Activated T-cell treated with anti-CD3 and anti-CD28 coated beads for 1 hour (primary cell): ENCODE measurements at places on chromosomes 2 and 18.

DNA sequence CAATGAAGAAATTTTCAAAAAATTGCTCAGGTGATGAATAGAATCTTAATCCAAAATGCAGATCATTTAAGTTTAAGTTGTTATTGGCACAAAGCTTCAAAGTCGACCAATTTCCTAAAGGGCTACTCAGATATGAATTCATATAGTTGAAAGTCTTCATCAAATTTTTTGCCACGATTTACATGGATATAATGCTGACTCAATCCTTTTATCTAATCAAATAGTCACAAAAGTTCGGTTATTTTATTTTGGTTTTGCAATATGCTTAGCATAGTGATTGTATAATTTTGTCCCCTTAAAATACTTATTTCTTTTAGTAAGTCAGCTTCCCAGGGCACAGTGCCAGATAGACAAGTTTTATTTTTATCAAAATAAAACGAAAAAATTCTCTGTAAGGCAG, 227.3 kb downstream of the CD226 start:
- DNase-seq = no peak

DNA sequence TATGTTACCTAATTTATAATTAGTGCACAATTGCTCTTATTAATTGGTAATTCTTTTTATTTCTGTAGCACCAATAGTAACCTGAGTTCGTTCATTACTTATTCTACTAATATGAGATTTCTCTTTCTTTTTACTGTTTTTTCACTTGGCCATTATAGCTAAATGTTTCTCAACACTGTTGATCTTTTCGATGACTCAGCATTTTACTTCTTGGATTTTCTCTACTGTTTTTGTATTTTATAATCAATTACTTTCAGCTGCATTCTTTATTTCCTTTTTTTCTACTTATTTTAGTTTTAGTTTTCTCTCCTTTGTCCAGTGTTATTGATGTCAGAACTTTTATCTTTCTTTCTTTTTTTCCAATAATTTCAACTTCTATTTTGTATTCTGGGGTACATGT, 589.4 kb upstream of the SOX11 start:
- DNase-seq = no peak

DNA sequence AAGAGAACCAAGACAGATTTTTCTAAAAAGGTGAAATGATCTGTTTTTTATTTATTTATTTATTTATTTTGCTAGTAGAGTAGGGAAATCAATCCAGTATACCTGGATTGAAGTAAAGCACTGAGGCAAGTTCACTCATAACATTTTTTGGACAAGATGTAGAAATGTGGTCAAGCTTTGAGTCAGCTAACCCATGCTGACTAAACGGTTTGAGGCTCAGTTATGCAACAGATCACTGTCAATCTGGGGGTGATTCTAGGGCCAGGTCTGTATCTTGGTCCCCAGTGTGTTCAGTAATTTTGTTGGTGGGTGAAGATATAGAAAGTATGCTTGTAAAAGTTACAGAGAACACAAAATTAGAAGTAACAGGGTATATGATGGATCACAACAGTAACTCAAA, 60.2 kb downstream of the RMDN2 start:
- no peak for DNase-seq

DNA sequence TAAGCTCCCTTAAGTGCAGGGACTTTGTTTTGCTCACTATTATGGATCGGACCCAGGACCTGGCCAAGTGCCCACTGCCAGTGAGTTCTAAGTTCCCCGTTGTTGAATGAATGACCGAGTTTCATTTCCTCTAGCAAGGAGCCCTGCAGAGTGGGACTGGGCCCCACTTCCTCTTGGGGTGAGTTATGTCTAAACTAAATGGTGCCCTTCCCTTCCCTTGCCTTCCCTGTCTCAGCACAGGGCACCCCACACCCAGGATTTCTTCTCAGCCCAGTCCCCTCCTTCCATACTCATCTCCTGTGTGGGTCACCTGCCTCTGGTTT, 195.3 kb upstream of the HS6ST1 start:
- DNase-seq = no peak

DNA sequence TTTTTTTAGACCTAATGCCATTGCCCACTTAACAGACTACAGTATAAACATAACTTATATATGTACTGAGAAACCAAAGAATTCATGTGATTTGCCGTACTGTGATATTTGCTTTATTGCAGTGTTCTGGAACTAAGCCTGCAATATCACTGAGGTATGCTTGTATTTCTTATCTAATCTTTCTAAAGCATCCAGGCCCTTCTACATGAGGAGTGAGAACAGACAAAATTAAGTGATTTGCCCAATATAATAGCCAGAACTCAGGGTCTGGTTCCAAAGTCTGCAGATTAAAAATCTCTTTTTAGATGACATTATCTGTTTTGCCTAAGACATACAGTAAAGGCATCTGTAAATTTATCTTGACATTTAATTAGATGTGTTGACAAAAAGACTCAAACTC, 41.9 kb downstream of the BMPR2 start:
- DNase-seq = no peak

DNA sequence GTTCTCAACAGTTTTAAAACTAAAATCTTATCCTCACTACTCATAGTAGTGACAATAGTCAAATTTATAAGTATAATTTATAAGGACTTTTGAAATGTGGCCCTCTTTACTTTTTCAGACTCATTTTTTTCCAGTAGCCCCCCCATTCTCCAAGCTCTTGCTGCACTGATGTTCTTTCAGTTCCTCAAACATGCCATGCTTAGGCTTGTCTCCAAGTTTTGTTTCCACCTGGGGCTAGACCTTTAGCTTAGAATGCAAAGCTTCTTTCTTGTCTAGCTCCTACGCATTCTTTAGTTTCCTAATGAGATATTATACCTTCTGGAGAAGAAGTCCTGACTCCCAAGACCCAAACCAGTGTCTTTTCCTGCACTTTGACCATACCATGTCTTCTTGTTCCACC, 222.6 kb downstream of the NOL4 start:
- DNase-seq = no peak

DNA sequence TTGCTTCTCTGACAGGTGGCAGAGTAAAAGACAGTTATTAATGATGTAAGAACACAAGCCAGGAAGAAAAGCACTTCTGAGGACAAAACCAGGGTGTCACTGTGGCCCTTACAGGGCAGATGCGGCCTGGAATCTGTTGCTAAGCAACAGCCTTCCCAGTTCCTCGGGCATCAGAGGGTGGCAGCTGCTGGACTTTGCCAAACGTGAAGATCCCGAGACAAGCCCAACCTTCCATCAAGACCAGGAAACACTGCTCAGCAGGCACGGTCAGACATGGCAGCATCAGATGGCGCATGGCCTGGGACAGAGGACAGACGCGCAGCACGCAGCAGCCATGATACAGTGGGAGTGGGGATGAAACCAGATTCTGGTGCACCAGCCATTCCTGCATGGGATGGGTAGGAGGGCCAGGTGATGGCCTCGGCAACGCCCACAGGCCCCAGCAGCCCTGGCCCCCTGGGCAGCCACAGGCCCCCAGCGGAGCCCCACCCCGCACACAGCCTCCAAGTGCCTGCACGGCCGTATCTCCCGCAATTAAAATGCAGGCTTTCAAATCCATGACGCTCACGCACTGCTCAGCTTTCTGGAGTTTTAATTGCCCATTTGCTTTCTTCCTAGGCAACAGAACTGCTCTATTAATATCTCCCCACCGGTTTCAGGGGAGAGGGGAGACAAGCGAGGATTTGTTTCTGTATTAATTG, 89.0 kb downstream of the EIPR1 start:
- DNase-seq = no peak

GRCh38 chr2:118667348-118667747, 180.1 kb downstream of the EN1 start:
- no peak for DNase-seq

DNA sequence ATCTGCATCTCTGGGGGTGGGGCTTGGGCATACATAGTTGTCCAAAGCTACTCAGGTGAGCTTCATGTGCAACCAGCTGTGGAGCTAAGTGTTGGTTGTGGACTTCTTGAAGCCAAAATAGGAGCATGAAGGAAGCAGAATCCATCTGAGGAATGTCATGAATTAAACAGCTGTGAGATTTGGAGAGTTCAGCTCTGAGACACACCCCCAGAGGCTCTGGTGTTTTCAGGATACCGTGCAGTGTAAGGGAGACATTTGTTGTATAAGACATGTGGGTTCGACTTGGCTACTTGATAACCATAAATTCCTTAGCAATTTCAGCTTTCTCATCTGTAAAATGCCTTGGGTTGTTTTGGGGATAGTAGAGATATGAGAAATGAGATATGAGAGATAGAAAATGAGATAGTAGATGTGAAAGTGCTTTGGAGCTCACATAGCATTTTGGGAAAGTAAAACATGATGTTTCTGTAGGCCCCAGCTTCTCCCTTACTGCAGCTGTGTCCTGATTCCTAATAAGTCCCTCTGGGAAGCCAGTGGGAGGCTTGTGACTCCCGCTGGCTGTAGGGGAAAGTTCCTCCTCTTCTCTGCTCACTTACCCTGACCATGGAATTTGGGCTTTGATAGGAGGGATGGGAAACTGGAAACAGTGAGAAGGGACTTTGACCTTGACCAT, 50.0 kb downstream of the DPYSL5 start:
- DNase-seq = no peak

- DNase-seq = no peak
These were observed 123.2 kb downstream of the OLA1 start for GRCh38 chr2:174125090-174125489.

DNA sequence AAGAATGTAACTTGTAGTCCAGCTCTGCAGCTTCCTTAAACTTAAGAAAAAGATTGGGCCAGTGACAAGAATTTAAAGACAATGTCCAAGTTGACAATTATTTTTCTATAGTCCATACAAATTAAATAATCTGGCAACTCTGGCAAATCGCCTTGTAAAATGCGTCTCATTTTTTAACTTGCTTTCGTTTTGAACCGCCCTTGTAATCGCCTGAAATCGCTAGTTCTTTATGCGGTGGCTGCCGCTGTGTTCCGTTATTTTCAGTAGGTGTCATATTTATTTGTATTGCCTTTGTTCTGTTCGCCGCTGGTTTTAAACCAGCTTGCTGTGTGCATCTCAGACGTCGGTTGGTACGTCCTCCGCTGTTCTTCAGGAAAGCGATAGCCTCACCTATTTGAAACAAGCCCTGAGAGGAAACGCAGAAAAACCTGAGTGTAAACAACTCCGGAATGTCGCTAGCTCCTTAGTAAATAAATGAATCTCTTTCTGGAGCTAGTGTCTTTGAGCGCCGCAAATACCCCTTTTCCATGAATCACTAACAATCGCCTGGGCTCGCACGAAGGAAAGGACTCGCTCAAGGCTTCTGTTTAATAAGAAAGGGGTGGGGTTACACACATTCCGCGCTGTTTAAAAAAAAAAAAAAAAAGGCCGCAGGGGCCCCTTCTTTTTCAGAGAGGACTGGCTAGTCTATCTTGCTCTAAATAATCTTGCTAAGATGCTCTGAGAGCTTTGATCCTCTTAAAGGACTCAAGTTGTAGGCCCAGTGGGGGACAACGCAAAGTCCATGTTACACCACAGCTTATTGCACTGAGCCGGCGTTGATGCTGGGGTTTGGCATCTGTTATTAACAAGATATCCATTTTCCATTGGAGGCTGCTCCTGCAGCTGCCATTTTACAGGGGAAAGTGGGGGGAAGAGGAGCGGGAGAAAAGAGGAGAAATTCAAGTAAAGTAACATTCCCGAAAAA, 3.0 kb downstream of the HOXD8 start:
- no peak for DNase-seq

GRCh38 chr2:38045811-38046210, 30.1 kb downstream of the CYP1B1 start:
- DNase-seq = no peak

- DNase-seq = no peak
These were observed 100.4 kb upstream of the LCLAT1 start for GRCh38 chr2:30346471-30347169.

DNA sequence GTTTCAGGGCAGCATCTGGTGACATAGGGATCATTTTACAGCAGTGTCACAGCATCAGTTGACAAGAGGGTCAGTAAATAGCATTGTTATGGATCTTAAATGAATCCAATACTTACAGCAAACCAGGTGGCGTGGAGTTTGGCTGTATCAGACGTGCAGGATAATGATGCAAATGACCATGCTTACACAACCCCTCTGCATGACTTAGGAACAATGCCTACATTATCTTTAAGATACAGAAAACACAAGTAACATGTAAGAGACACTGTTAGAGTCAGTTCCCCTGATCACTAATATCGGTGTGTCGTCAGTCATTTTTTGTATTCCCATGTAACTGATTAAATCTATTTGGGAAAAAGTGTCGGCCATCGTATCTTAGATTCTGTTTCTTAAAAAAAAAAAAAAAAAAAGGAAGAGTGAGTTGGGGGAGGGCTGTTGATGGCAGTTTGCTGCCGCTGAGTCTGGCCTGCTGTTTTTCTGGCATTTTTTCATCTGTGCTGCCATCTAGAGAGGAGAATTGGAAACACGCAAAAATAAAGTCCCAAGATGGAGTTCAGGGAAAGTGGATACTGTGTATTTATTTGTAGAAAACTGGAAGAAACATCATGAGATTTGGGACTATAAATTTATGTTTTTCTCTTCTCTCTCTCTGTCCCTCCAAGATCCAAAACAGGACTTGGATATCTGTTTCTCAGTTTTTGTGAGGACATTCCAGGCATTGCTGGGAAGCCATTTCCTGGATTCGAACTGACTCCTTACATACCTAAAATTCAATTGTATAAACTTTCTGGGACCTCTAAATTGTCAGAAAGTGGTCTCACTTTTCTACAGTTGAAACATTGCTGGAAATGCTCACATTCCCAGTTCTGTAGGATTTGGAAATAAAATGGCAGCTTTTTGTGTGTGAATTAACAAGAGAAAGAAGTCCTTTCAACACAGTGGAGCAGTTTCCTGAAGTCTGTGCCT, 60.3 kb upstream of the AGPS start:
- no peak for DNase-seq

GRCh38 chr2:118697781-118698180, 149.7 kb downstream of the EN1 start:
- DNase-seq = no peak

- no peak for DNase-seq
These were observed 15.2 kb downstream of the KIDINS220 start for GRCh38 chr2:8822218-8822617.

GRCh38 chr2:134674687-134675086, 44.1 kb downstream of the TMEM163 start:
- DNase-seq = no peak

DNA sequence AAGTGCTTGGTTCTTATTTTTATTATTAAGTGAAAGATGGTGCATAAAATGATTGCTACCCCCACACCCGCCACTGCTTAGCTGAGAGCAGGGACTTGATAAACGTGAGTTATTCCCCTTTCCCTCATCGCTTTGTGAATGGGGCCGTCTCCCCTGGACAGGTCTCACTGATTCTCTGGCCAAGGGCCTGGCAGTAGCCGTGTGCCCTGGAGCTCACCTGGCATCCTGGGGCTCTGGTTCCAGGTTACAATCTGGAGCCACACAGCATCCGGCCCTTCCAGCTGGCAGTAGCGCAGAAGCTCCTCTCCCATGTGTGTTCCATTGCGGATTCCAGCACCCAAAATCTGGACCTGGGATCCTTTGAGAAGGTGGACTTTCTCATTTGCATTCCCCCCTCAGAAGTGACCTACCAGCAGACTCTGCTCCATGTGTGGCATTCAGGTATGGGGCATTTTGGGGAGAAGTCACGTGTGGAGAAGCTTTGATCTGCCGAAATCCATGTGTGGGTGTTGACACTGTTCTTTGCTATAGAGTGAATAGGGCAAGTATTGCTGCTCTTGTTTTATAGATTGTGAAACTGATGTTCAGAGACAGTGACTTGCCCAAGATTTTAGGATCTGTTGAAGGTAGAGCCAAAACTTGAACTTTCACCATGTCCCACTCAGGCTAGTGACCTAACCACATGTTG, 63.8 kb downstream of the GREB1 start:
- no peak for DNase-seq

- DNase-seq = no peak
These were observed 63.8 kb downstream of the SPTBN1 start for GRCh38 chr2:54519841-54520459.
